Cardiac muscle cell (in vitro differentiated cells and primary cell): ENCODE measurements at places on chromosomes 2 and 18.
A peak's percentile ranks its signal among the peaks of the same experiment; 100 is the strongest.

DNA sequence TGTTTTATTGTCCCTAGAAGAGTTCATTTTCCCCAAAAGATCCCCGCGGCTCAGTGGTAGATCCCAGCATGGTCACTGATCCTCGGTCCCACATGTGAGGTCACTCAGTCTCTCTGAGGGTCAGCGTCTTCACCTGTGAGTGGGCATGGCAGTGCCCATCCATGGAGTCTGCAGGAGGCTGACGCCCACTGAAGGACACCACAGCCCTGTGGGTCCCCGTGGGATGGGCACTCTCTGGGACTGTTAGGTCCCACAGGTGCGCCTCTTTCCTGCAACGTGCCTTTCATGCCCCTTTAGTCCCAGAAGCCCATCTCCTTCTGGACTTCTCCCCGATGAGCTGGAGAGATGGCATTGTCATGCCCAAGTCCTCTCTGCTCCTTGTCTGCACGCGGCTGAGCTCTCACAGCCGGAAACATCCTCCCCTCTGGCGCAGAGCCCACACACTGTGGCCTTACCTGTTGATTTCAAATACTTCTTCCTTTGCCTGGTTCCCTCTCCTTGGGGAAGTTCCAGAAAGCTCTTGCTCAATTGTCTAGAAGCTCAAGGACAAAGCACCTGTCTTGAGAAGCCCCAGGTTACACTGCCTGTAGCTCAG is 75.9 kb downstream of the PTGR3 start:
- DNase-seq = no peak

GRCh38 chr2:202642567-202642966 is 7.8 kb downstream of the FAM117B start:
- no peak for DNase-seq

- peak; percentile 27 for DNase-seq
These were observed 13.3 kb upstream of the CYP20A1 start for GRCh38 chr2:203225423-203226039.

GRCh38 chr2:147365622-147366021 is 479.2 kb upstream of the ACVR2A start:
- DNase-seq = peak; percentile 54

DNA sequence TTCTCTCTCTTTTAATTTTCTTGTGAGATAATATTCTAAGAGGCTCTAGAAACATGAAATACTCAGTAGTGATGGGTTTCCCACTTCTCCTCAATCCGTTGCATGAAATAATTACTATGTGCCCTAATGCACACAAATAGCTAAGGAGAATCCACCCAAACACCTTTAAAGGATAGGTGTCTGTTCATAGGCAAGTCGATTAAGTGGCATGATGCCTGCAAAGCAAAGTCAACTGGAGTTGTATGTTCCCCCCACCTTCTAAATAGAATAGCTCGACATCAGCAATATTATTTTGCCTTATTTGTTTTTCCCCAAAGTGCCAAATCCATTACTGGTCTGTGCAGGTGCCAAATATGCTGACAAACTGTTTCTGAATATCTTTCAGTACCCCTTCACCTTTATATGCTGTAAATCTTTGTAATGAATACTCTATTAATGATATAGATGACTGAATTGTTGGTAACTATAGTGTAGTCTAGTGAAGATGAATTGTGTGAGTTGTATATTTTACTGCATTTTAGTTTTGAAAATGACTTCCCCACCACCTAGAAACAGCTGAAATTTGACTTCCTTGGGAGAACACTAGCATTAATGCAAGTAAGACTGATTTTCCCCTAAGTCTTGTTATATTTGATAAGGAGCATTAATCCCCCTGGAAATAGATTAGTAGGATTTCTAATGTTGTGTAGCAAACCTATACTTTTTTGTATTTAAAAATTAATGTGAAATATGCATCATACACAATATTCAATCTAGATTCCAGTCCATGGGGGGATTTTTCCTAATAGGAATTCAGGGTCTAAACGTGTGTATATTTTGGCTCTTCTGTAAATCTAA is 9.0 kb downstream of the TBR1 start:
- DNase-seq = no peak

GRCh38 chr2:241932899-241933178 is 63.3 kb downstream of the RTP5 start:
- DNase-seq = no peak

DNA sequence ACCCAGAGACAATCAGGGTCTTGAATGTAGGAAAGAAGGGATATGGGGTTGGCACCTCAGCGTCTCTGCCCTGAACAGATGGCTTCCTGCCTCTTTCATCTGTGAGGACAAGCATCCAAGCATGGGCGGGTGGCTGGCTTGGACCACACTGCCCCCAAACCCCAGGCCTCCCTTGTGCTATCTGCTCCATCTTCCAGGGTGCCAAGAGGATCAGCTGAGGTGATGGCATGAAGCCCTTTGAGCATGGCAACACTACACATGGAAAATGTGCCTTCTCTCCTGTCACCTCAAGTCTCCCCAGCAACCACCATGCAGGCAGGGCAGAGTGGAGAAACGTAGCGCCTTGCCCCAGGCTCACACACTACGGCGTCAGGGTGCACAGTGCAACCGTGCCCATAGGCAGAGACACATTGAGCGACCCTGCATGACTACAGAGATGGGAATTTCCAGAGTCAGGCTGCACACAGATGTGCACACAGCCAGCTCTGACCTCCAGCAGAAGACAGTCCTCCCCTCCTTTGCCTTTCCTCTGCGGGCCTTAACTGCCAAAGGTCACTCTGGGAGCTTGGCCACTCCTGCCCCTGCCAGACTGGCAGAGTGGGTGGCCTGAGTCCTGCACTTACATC is 1.5 kb downstream of the KCNIP3 start:
- DNase-seq = no peak

GRCh38 chr2:130241041-130241707 is 42.9 kb upstream of the TUBA3E start:
- DNase-seq = peak; percentile 17

- no peak for DNase-seq
These were observed 640.2 kb upstream of the SYT4 start for GRCh38 chr18:43917520-43917919.

DNA sequence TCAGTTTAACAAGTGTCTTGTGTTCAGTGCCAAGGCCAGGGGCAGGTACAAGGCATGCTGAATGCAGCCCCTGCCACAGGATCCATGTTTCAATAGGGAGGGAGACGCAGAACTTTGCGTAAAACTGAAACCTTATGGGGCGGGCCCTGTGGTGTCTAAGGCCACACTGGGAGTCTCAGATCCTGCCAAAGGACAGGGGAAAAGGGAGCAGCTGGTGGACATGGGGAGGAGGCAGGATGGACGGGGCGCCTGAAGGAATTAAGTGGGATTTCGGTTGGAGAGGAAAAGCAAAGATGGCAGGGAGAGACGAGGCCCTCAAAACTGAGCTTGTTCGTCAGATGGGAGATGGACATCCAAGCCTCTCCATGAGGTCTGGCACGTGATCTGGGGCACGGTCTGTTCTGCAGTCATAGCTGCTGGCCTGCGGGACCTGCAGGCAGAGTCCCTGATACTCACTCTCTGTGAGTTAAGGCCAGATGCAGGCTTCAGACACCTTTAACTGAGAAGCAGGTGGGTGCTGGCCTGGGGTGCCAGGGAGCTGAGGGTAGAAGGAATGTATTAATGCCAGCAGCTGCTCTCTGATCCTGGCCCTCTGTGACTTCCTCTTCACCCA is 48.8 kb downstream of the TCF7L1 start:
- no peak for DNase-seq

- no peak for DNase-seq
These were observed 86.6 kb downstream of the ASB1 start for GRCh38 chr2:238513346-238513745.

DNA sequence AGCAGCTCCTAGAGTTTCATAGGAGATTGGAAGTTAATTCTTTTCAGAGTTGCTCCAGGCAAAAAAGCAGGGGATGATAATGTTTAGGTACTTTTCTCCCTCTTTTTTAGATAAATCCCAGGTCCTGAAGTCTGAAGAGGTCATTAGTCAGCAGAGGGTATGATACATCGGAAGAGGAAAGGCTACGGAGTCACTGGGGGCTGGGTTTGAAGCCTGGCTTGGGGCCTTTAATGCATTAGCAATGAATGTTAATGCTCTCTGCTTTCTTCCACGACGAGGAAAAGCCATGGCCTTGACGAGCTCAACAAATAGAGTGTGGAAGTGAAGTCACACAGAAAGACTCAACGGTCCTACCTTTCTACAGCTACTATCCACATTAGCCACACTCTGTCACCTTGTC is 235.1 kb downstream of the NCKAP5 start:
- DNase-seq = no peak

- DNase-seq = no peak
These were observed 11.0 kb downstream of the SIGLEC15 start for GRCh38 chr18:45836242-45837205.

GRCh38 chr2:168635065-168635577 is 167.3 kb upstream of the NOSTRIN start:
- peak; percentile 78 for DNase-seq

- DNase-seq = no peak
These were observed 74.8 kb downstream of the ARHGAP15 start for GRCh38 chr2:143204062-143204461.

DNA sequence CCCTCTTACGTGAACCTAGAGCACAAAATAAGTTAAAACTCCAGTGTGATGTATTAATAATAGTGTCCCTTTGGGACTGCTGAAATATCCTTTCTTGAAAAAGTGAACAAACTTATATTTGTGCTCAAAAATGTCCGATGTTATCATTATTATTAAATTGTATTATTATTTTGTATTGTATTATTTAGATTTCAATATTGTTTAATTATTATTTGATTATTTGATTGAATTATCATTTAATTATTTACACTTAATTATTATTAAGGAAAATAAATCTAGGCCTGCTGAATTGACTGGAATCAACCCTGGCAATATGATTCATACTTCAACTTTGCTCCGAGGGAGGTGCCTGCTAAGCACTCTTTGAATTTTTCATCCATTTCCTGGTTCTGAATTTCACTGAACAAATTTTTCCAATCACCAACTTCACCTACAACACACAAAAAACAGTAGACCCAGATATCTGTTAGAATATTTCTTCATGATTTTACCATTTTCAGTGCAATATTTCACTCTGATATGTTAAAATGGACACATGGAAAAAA is 10.9 kb upstream of the EIF2AK2 start:
- DNase-seq = no peak

GRCh38 chr2:43102366-43103092 is 123.9 kb downstream of the ZFP36L2 start:
- no peak for DNase-seq

GRCh38 chr2:189134485-189134884 is 45.1 kb downstream of the COL5A2 start:
- no peak for DNase-seq

GRCh38 chr2:54599326-54599710 is 124.1 kb upstream of the EML6 start:
- no peak for DNase-seq

GRCh38 chr2:152292991-152293390 is 42.0 kb upstream of the FMNL2 start:
- no peak for DNase-seq

DNA sequence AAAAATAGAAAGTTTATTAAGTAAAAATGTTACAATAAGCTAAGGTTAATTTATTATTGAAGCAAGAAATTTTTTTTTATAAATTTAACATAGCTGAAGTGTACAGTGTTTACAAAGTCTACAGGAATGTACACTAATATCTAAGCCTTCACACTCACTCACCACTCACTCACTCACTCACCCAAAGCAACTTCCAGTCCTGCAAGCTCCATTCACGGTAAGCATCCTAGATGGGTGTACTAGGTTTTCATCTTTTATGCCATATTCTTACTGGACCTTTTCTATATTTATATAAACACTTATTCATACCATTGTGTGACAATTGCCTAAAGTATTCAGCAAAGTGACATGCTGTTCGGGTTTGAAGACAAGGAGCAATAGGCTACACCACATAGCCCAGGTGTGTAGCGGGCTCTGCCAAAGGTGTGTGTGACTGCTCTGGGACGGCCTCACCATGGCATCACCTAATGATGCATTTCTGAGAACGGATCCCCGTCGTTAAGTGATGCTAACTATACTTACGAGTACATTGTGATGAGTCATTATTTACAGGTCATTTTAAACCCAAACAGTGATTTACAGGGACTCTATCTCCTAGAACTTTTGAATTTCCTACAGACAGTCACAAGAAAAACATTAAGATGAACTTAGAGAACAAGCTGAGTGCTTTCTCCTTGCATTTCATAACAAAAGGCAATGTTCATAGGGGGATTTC is 76.3 kb upstream of the ID2 start:
- DNase-seq = no peak

DNA sequence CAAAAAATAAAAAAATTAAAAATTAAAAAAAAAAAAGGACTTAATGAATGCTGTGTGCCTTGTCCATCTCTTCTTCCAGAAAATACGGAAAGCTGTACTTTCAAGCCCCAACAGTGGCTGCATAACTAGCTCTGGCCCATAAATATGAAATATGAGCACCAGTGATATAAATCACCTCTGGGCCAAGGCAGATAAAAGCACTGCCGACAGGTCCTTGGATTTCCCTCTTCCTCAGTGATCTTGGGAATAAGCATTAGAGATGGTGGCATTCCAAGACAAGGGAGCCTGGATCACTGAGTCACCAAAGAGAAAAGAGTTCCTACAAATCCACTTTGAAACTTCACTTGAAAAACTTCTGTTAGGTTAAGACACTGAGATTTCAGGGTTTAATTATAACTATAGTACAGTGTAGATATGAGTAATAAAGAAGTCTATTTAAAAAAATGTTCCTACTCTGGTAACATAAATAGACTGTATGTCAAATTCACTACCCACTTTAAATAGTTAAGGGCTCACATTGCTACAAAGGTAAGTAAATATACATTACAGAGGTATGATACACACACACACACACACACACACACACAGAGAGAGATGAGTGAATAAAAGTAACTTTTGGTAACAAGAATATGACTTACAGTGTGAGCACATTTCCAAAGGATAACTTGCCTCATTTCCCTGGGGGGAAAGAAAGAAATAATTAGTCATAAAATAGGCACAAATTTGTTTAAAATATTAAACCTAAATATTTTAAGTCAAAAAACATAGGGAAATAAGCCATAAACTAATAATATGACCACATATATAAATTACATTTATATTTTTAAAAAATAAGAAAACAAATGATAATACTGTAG is 35.6 kb downstream of the PPP3R1 start:
- DNase-seq = no peak
